Hematopoietic multipotent progenitor cell treated with erythropoietin and hydrocortisone succinate and interleukin-3 and kit ligand, for 6 days (in vitro differentiated cells): ENCODE measurements at places on chromosomes 1 and 21.
A peak's percentile ranks its signal among the peaks of the same experiment; 100 is the strongest.

- no peak for DNase-seq
These were observed 125.7 kb downstream of the LYPLAL1 start for GRCh38 chr1:219299420-219299819.

- no peak for DNase-seq
These were observed 23.9 kb downstream of the CACHD1 start for GRCh38 chr1:64493831-64494230.

DNA sequence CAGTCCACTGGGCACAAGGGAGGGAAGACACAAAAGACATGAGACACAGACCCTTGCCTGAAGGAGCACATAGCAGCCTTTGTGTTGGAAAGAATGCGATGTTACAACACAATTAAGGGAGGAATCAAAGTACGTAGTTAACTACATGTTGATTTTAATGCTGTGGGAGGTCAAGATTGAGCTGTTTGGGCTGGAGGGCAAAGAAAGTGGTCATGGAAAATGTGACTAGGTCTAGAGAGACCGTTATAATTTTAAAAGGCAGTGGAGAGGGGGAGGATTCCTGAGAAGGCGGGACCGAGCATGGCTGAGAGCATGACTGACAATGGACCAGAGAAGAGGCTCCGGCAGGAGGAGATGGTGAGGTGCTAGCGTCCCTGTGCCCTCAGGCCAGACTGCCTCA, 111.8 kb upstream of the ATP1A1 start:
- DNase-seq = no peak

DNA sequence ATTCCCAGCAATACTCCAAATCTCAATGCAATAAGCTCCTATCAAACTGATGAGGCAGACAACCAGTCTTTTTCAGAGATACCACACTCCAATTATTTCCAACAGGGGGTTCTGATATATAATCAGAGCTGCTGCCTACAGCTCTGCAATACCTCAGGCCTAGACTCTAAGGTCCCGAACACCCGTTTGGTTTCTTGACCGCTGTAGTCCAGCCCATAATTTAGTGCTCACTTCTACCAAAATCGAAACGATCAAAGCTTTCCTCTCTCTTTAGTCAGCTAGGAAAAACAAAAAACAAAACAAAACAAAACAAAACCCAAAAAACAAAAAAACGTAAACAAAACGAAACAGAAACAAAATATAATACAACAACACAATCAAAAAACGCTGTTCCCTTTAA, 453.0 kb downstream of the NEGR1 start:
- DNase-seq = no peak

DNA sequence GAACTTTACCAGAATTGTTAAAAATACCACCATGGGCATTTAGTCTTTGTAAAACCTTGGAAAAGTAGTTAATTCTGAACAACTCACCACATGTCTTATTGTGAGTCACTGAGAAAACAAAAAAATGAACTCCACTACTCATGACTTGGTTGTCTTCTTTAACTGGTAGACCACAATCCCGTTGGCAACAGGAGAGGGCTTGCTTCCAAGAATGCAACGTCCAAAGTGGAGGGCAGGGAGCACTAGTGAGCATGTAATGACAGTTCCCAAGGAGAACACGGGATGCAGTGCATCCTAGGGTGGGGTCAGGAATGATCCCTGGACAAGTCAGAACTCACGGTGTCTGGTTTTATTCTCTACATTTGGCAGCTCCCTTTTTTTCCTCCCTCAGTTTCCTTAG, 15.2 kb upstream of the HMCN1 start:
- no peak for DNase-seq

DNA sequence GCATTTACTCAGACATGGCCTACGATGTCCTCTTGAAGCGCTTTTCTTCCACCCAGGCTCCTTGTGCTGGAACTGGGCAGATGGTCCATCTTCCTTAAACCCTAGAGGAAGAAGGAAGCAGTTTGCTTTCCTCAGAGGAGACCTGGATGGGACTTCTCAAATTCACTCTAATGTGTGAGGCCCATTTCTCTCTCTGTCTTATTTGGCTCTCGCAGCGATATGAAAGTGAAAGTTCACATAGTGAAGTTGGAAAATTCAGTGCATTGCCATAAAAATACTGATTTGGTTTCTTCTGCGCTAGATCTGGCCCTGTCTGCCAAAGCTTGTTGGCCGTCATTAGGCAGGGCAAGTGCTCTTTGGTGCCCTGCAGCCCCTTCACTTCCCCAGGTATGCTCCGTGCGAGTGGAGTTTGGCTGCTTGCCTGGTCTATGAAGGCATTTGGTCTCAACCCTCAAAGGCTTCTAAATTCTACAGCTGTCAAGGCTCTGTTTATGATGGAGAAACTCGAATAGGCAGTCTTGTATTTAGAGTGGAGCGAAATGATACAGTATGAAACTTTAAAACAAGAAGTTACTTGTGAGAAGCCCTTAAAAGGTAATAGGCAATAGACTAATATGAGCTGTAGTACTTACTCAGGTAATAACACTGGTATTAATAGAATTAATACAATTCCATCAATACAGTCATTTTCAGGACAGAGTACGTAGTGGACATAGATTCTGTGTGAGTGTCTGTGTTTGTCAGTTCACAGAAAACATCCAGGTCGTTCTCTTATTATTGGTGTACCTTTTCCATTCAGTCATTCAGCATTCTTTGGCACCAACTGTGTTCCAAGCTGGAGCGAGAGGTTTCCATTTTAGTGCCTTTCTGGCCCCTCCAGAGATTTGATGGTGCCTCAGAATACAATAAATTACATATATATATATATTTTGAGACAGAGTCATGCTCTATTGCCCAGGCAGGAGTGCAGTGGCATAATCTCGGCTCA, 20.5 kb downstream of the SZRD1 start:
- DNase-seq = no peak

DNA sequence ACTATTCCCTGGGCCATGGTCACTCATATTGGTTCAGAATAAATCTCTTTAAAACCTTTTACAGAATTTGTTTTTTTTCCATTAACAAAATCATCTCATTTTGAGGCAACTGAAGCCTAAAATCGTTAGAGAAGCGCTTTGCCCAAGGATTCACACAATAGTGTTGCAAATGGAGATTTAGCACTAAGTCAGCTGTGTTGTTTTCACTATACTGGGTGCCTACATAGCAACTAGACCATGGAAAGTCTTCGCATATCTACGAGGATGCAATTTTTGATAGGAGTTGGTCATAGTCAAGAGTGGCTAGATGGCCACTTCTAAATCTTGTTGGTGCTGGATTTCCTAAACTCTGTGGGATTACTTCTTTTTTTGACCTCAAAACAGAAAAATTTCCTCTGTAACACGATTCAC, 530 bp upstream of the TIPRL start:
- DNase-seq = no peak

DNA sequence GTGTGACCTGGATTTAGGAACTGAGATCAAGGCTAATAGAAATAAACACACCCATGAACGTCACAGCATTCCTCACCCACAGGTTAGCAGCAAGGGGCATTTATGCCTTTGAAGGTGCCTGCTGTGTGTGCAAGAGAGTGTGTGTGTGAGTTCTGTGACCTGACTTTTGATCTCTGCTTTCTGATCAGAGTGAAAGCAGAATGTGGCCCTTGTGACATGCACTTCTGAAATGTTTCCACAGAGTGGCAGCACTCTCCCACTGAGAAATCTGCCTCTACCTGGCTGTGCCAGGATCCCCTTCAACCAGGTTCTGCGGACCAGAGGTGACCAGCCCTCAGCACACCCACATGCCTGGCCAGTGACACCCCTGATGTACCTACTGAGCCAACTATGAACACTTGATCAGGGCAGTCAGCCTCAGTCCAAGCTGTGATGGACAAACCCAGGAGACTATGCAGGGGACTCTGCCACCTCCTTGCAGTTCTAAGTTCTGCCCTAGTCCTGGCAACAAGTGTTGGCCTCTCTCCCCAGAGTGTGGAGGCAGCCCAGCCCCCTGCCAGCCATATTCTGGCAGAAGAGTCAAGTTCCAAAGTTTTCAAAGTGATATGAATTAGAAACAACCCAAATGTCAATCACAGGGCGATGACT, 41.0 kb downstream of the RXRG start:
- DNase-seq = peak; percentile 49

- DNase-seq = no peak
These were observed 332.2 kb upstream of the USP24 start for GRCh38 chr1:55547405-55547804.

GRCh38 chr1:118928739-118929554, 59.2 kb downstream of the TBX15 start:
- DNase-seq = peak; percentile 57

DNA sequence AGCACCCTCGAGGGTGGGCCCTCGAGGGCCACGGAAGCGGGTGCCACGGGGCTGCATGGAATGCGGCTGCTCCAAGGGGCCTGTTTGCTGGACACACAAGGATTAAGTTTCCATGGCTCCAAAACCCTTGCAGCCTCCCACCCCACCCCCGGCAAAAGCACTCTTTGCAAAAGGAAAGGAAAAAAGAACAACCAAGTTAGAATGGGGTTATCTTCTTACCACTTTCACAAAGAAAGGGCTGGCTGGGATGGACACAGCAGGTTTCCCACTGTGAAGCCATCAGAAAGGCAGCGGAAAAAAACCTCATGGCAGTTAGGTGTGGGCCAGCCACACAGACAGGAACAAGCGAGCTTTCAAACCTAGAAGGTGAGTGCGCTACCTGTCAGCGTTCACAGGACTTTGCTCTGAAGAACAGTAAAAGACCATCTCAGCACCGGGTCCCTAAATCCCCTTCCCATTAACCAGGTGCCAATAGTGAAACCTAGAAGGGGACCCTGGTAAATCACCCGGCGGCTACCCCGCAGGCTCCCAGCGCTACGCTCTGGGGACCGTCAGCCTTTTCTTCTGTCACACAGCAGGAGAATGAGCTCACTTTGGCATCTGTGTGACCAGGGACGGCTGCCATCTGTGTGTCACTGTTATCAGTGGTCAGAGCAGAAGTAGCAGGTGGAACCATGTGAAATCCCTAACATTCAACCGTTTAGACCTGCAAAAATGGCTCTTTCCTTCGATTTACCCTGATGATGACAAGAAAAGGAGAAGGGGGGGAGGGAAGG, 93.0 kb downstream of the SIM2 start:
- no peak for DNase-seq

- DNase-seq = no peak
These were observed 15.9 kb upstream of the ZBTB21 start for GRCh38 chr21:42026082-42026435.

DNA sequence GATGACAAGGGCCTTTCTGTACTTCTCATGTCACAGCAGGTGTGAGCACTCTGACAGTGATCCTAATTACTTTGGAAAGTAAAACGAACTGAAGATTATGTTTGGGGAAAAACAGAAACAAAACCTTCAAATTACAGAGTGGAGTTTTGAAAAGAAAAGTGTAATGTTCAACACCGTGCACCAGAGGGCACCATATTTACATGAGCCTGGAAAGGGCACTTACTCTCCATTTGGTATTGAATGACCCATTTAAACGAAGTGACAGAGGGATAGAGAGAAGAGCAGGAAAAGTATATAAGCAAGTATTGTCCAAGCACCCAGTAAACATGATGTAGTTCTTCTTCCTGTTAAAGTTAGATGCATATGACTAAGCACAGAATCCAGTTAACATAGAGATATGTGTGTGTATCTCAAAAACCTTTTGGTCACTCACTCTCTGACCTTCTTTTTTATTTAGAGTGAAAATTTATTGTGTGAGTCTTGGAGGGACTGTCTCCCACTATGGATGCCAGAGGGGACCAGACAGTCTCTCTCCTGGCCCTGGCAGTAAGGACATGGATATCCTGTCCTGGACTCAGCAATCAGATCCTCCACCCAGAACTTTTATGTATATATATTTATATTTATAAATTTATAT, 3.8 kb upstream of the RGSL1 start:
- DNase-seq = peak; percentile 77

GRCh38 chr1:186629341-186629740, 50.9 kb downstream of the PTGS2 start:
- no peak for DNase-seq

DNA sequence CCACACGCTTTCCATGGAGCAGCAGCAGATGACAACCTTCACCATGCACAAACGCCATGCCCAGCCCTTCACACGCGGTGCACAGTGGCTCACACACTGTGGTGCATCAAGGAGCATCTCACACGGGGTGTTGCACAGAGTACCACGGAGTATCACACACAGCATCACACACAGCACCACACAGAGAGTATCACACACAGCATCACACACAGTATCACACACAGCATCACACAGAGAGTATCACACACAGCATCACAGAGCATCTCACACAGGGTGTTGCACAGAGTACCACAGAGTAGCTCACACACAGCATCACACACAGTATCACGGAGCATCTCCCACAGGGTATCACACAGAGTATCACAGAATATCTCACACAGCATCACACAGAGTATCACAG, 122.2 kb upstream of the RAB4A start:
- DNase-seq = no peak

- no peak for DNase-seq
These were observed 41.3 kb upstream of the KCNE1 start for GRCh38 chr21:34553151-34553952.

DNA sequence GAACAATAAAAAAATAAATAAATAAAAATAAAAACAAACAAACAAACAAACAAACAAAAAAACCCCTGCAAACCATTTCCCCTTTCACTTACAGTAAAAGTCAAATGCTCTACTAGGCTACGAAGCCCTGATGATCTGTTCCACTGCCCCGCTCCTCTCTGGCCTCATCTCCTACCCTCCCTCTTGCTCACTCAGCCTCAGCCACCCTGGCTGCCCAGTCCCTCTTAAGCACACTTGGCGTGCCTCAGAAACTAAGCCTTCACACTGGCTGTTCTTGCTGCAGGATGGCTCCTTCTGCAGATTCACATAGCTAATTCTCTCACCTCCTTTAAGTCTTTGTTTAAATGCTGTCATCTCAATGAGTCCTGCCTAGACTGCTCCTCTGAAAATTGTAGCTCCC, 30.8 kb upstream of the UHMK1 start:
- DNase-seq = no peak

- no peak for DNase-seq
These were observed 8.5 kb downstream of the ERG start for GRCh38 chr21:38489729-38490128.

GRCh38 chr1:194512957-194513356, 1326.5 kb upstream of the B3GALT2 start:
- no peak for DNase-seq

GRCh38 chr21:43926196-43926595, 61.2 kb downstream of the AGPAT3 start:
- no peak for DNase-seq

GRCh38 chr1:36876990-36877389, 157.3 kb downstream of the GRIK3 start:
- DNase-seq = no peak

GRCh38 chr1:224321706-224322105, 8.3 kb downstream of the NVL start:
- no peak for DNase-seq

DNA sequence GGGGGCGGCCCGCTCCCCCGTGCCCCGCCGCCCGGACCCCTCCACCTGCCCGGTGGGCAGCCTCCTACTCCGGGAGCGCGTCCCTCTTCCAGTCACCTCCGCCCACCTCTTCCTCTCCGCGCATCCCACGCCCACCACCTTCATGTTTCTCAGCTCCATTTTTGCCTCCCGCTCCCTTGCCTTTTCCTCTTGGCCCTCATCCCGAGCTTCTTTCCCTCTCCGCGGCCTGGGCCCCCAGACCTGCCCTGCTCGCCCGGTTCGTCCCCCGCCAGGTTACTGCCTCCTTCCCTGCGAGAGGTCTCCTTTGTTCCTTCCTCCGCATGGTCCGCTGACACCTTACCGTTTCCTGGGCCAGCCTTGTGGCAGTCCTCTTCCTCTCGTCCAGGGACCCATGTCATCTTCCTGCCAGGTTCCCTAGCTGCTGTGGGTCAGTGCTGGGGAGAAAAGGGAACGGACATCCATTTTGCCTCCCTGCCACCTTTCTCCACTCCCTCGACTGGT, 563 bp downstream of the QSOX1 start:
- DNase-seq = no peak

- DNase-seq = no peak
These were observed 104.4 kb upstream of the GNG12 start for GRCh38 chr1:67937651-67938050.
